ENCODE measurements at places on chromosomes 12 and 14. TPM values are rescaled to one million over a fixed set of nuclear protein-coding genes. Genes with fewer than 3 reads are reported as not detected.

The RFX4 gene
- total RNA-seq: not detected

The NFE2 gene
- total RNA-seq: 0.40 TPM

The GRIP1 gene
- 4.1 TPM for total RNA-seq

The CDC42BPB gene
- 64.6 TPM for total RNA-seq

The RNASE1 gene
- total RNA-seq: 317 TPM

The SYT1 gene
- 0.38 TPM for total RNA-seq

The TAS2R13 gene
- total RNA-seq: 0.27 TPM

The ZFHX2 gene
- total RNA-seq: 0.97 TPM

The PARPBP gene
- total RNA-seq: 0.24 TPM

The LRP1 gene
- 121 TPM for total RNA-seq

The KRT73 gene
- not detected for total RNA-seq

The TCL1B gene
- total RNA-seq: not detected

The ESPL1 gene
- total RNA-seq: 0.81 TPM

DNA sequence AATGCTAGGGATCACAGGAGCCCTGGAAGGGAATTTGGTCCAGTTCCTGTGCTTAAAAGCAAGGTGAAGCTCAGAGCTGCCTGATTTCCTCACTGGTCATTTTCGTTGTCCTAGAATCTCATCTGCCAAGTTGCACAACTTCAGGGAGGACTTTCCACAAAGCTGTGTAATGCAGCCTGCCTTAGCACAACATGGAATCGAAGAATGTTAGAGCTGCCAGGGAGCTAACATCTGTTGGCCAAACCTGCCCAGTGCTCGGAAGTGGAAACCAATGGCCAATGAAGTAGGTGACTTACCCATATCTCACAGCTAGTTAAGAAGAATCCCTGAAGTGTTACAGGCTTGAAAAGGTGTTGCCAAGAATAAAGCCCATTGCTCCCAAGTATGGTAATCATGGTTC is 79.9 kb upstream of the SSTR1 start:
- DNase-seq: no peak

- no peak for DNase-seq
Observed at GRCh38 chr12:42469355-42470175, 120.0 kb downstream of the PRICKLE1 start.

DNA sequence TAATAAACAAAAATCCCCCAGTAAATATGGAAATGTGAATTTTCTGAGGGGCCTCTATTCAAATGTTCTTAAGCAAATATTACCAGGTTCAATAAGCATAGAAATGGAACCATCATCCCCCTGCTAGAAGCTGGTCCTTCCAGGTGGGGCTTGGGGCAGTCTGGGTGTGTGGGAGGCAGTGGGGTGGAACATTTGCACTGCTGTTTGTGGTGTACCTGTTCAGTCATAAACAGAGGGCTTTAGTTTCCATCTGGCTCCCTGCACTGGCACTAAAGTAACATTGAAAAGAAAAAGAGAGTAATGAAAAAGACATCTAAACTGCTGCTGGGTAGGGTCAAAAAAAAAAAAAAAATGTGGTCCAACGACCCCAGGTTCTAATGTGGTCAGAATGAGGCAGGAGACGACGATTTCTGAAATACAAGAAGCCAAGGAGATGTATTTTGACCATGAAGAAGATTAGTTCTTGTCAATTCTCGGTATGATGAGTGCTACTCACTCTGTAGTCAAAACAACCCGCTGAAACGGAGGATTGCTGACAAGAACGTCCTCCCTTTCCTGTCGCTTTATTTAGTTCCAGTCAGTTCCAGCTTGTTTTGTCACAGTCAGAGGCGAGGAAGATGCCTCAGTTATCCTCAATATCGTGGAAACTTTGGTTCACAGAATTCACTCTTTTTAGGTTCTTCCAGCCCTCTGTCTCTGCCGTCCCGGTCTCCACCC is 44.2 kb upstream of the MANSC4 start:
- no peak for DNase-seq

DNA sequence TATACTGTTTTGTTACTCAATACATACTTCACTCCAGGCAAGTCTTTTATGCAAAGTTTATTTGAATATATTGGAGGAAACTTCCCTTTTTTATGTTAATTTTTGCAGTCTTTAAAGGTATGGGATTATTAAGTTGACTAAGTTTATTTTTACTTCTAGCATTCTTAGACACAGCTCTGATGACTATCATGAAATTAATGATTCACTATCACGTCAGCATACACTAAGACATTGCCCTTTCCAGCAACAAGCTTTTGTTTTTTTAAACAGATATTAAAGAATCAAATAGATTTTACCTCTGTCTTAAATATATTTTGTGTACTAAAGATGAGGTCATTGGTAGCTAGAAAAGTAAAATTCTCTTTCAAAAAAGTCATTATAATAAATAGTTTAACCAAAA is 52.1 kb downstream of the DERA start:
- DNase-seq: no peak

- DNase-seq: no peak
Observed at GRCh38 chr12:84596266-84596665, 316.3 kb downstream of the SLC6A15 start.

- DNase-seq: no peak
Observed at GRCh38 chr14:99190696-99191394, 81.2 kb downstream of the BCL11B start.

DNA sequence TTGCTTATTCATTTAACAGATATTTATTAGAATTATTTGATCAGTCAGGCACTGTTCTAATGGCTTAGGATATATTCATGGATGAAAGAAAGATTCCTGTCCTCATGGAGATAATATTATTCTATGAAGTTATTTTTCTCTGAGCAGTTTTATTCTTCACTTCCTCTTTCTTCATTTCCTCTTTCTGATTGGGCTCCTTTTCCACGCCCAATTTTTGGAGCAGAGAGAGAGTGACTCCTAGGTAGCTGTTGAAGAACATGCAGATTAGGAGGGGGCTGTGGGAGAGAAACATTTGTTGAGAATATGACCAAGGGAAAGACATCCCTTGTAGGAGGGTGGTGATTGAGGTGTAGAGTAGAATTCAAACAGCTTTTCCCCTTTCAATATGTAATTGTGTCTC is 6.0 kb upstream of the YARS2 start:
- no peak for DNase-seq

- no peak for DNase-seq
Observed at GRCh38 chr12:22283006-22283506, 51.5 kb downstream of the ST8SIA1 start.

GRCh38 chr14:70788898-70789297 is 20.4 kb downstream of the MAP3K9 start:
- DNase-seq: no peak

DNA sequence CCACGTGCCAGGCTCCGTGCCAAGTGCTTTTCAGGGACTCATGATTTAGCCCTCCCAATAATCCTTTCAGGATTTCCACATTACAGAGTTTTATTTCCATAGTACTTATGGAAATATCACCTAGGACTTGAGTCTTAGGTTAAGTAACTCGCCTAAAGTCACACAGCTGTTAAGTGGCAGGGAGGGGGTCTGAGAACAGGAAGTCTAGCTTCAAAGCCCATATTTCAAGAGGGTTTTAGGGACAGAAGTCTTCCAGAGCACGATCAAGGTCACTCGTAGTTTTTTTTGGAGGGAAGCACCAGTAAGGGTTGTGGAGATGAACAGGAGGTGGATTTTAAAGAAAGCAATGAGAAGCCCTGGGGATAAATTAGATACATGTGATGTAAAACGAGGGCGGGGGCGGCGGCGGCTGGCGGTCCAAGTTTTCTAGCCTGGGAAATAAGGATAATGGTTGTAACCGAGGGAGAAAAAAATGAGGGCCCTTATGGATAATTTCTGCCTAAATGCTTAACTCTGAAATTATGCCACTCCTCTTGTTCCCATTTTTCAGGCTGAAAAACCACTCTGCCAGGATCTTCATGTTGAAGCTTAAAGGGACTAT is 192.6 kb upstream of the FOXN3 start:
- no peak for DNase-seq

- no peak for DNase-seq
Observed at GRCh38 chr12:124667506-124668326, 100.3 kb upstream of the NCOR2 start.

DNA sequence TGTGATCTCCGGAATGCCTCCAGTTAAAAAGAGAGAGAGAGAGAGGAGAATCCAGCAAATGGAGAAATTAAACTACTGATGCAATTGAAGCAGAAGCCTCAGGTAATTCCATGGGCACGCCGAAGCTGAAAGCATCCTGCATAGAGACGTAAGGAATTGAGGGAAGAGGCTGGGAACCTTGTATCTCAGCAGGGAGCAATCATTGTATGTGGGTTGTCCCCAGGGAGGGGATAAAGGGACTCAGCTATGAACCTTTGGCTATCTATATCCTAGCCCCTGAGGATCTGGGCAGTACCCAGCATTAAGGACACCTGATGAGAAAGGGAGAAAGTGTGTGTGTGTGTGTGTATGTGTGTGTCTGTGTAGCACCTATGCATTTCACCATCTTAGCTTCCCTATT is 95.8 kb upstream of the ATXN7L3B start:
- no peak for DNase-seq

DNA sequence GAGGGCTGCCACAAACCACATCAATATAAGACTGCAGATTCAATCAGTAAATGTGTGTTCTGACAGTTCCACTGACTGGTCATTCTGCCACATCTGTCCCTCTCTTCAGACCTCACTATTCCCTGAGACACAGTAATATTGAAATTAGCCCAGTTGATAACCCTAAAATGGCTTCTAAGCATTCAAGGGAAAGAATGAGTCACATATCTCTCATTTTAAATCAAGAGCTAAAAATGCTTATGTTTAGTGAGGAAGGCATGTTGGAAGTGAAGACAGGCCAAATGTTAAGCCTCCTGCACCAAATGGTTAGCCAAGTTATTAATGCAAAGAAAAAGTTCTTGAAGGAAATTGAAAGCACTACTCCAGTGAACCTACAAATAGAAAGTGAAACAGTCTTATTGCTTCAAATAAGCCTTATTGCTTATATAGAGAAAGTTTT is 24.5 kb upstream of the KIF21A start:
- DNase-seq: no peak

DNA sequence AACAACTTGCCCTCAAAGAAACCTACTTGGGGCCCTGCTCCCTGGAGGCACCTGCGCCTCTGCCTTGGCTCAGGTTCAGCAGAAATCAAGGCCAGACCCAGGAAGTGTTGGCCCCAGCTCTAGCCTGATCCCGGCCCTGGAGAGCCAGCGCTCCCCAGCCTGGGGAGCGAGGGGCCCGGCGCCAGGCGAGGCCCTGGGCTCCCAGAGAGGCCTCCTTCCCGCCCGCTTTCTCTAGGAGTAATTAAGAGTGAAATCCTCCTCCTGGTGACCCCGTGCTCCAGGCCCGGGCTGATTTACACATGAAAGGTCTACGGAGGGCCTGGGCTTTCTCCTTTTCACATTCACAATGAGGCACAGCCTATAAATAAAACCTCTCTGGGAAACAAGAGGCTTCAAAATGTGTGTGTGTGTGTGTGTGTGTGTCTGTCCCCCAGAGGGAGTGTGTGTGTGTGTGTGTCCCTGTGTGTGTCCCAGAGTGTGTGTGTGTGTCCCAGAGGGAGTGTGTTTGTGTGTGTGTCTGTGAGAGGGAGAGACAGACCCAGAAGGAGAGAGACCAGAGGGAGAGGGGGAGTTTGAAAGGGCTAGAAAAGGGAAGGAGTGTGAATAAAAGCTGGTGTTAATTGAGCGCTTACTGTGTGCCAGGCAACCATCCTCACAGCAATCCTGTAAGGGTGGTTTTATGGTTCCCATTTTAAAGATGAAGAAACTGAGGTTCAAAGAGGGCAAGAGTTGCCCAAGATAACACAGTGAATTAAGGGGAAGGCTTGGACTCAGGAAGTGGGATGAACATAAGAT is 23.8 kb upstream of the COX6A1 start:
- no peak for DNase-seq

- DNase-seq: no peak
Observed at GRCh38 chr14:102754370-102755262, 22.6 kb upstream of the TRAF3 start.

DNA sequence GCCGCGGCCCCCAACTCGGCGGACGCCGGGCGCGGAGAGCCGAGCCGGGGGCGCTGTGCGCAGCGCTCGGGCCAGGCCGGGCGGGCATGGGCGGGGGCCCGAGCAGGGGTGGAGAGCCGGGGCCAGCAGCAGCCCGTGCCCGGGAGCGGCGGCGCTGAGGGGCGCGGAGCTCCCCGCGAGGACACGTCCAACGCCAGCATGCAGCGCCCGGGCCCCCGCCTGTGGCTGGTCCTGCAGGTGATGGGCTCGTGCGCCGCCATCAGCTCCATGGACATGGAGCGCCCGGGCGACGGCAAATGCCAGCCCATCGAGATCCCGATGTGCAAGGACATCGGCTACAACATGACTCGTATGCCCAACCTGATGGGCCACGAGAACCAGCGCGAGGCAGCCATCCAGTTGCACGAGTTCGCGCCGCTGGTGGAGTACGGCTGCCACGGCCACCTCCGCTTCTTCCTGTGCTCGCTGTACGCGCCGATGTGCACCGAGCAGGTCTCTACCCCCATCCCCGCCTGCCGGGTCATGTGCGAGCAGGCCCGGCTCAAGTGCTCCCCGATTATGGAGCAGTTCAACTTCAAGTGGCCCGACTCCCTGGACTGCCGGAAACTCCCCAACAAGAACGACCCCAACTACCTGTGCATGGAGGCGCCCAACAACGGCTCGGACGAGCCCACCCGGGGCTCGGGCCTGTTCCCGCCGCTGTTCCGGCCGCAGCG is 639 bp downstream of the FZD10 start:
- DNase-seq: no peak

- DNase-seq: no peak
Observed at GRCh38 chr12:103588680-103589079, 1.6 kb downstream of the STAB2 start.

GRCh38 chr14:22388669-22389595 is 200.1 kb downstream of the DAD1 start:
- DNase-seq: no peak

DNA sequence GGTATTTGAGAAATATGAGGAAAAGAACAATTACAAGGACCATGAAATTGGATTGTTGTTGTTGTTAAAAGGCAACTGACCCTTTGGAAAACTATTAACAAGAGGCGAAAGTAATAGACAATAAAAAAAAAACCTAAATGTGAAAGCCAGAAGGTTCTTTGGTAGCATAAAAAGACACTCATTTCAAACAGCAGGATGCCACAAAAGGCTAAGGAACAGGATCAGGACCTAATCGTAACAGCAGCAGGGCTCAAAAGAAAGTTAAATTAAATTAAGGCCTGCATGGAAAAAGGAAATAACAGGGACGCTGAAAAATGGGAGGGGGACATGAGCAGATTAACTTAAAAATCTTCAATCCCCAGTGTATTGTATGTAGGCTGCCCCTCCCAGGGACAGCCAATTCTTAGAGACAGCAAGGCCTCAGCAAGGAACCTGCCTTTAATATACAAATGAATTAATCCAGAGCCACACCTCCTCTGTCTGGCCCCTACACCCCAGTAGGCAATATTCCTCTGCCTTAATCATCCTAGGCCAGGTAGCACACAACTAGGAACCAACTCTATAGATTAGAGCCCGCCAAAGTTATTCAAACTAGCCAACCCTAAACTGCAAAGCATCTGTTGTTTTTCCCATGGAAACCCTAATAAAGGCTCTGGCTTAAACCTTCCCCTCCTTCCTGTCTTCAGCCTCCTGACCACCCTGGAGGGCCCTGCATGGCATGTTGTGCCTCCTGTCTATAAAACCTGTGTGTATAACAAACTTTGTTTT is 28.4 kb upstream of the AP4S1 start:
- DNase-seq: no peak

GRCh38 chr14:61891810-61892209 is 129.6 kb downstream of the SNAPC1 start:
- DNase-seq: no peak
